ENCODE measurements at places on chromosomes 2 and 18.

DNA sequence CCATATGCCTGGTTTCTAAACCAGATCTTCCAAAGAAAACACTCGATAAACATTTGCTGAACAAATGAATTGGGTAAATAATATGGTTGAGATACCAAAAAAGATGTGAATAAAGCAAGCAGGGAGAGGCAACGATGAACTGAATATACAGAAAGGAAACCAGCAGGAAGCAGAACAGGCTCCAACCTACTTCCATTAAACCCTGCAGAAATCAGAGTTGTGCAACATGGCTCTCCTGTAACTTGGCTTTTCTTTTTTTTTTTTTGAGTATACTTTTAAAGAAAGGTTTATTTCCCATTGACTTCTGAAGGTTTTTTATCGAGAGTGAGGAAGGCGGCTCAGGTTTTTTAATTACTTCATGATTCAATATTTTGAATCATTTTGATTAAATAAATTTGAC, 23.5 kb downstream of the ITSN2 start:
- DNase-seq = no peak

DNA sequence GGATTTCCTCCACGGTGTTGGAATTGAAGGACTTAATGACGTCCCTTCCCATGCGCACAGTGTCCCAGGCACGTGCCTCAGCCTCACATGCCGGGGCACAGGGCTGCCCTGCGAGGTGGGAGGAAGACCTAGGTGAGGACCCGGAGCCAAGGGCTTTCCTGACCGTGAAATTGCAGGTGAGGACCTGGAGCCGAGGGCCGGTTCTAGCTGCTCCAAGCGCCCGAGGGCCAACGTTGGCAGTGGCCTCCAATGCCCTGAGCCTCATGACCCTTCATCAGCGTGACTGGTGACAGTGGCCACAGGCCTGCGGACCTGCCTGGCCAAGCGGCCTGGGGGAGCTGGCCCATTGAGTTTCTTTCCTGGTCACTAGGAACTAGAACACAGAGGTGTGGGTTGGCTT, 338.2 kb upstream of the MYT1L start:
- no peak for DNase-seq

- DNase-seq = no peak
These were observed 218.3 kb upstream of the SMAD7 start for GRCh38 chr18:49169037-49169521.

DNA sequence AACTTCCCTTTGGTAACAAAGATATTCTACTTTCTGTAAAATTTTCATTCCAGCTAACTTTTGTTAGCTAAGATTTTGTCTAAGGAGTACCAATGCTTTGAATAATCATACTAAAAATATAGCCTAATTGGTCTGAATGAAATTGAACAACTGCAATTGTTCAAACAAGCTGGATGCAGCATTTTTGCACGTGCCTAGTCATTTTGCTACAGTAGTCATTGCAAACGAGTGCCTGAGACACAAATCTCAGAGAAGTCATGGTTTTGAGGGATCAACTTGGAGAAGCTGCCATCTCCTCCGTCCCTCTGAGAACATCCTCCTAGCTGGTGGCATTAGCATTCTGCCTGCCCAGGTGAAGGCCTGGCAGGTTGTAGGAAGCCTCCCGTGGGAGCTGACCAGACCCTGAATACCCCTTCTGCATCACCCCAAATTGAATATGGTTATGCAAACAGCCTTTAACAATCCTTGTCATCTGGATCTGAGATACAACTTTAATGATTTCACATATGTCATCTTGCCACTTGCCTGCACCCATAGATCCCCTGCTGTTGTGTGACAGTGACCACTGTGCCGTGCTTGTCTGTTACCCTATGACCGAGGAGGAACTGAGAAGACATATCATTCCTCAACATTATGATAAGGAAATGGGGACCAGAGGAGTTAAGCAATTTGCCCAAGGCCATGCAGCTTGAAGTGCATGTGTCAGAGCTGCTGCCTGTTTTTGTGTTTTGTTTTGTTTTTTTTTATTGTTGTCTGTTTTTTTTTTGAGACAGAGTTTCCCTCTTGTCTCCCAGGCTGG, 29.1 kb upstream of the MGAT4A start:
- peak; percentile 71 for DNase-seq

DNA sequence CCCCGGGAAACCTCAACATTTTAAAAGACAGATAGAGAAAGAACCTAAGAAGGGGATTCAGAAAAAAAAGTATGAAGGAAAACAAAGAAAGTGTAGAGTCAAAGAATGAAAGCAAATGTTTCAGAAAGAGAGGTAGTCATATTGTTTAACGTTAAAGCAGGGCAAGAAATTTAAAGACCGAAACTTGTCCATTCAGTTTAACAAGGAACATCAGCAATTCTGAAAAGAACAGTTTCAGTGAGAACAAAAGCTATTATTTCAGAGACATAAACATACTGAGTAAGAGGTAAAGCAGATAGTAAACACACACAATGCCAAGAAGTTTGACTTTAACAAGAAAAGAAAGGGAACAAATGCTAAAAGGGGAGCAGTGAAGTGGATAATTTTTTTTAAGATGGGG, 41.1 kb downstream of the MBD2 start:
- no peak for DNase-seq

- DNase-seq = no peak
These were observed 7.4 kb downstream of the TWIST2 start for GRCh38 chr2:238855299-238855698.

GRCh38 chr18:28176948-28177827, at the start of gene CDH2:
Gene CDH2, minus strand, starts transcription at chr18:28177130. Its CDS starts 108 bp downstream, at chr18:28177022.
- no peak for DNase-seq

- DNase-seq = peak; percentile 58
These were observed 392.1 kb upstream of the HS6ST1 start for GRCh38 chr2:128710729-128711128.

- DNase-seq = no peak
These were observed 25.9 kb downstream of the TMSB10 start for GRCh38 chr2:84931384-84931821.

- DNase-seq = no peak
These were observed 392.5 kb downstream of the IRS1 start for GRCh38 chr2:226407135-226407534.

DNA sequence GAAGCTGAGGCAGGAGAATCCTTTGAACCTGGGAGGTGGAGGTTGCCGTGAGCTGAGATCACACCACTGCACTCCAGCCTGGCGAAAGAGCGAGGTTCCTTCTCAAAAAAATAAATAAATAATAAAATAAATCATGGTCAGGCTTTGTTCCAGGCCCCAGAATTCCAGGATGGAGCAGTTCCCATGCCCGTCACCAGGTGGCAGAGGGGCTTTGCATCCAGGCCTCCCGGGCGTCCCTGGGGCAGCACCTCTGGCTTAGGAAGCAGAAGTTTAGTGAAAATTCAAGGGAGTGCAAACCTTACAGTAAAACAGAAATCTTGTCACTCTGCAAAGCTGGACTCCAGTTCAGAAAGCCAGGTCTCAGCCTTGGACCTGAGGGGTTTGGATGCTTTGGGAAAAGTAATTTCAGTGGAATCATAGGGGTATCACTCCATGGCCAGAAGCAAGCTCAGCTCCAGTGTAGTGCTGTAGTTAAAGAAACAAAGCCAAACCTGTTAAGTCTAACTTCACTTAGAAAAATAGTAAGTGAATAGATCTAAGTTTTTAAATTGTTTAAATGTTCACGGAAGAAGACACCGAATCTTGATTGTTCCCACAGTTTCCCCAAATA, 512.7 kb downstream of the CMPK2 start:
- DNase-seq = peak; percentile 22

DNA sequence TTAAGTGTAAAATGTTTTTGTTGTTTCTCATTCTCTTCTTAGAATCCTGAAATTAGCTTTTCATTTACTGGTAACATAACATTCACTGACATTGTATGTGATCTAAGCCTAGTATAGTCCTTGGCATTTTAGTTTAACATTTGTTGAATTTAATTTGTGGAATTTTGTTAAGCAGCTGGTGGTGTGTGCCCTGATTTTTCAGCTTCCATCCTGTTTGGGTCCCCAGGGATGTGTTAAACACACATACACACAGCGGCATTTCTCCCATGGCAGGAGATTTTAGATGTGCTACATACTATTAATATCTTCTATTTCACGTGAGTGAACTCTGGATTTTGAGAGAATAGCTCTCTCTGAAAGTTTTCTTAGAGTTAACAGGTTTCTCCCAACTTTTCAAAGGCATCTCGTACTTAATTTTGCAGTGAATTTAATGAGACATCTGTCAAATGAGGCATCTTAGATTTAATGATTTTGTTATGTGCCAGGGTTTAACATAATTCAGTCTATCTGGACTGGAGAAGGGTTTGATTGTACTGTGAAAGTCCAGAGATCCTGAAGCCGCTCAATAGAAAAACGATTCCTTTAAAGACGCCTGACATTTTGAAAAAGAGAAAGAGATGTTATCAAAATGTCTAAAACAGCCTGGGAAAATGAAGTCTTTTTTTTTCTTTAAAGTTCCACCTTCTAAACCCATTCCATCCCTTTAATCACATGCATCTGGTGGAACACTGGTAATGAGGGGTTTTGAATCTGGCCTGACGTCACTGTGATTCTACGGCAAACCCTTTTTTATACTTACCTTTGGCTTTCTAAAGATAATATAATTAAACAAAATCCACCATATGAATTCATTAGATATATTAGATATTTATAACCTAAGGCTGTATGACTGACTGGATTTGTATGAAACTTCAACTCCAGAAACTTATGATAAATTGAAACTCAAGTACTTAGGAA, 6.8 kb downstream of the PHLPP1 start:
- DNase-seq = no peak

- DNase-seq = no peak
These were observed 1.9 kb downstream of the LIMS2 start for GRCh38 chr2:127673291-127674069.

DNA sequence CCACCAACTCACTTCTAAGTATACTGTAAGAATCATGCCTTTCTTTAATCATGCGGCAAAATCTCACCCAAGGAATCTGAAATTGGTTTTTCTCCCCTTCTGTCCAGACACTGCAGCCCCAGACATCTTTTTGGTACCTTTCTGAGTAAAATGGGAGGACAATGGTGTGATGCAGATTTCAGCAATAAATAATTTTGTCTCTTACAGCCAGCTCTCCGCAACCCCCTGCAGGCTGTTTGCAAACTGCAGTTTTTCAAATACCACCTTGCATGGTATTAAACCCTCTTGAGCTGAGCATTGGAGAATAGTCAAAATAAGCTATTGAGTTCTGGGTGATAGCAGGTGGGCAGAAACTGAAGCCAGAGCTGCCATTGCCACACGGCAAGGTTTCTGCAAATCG, 32.2 kb downstream of the GPR39 start:
- DNase-seq = peak; percentile 39

DNA sequence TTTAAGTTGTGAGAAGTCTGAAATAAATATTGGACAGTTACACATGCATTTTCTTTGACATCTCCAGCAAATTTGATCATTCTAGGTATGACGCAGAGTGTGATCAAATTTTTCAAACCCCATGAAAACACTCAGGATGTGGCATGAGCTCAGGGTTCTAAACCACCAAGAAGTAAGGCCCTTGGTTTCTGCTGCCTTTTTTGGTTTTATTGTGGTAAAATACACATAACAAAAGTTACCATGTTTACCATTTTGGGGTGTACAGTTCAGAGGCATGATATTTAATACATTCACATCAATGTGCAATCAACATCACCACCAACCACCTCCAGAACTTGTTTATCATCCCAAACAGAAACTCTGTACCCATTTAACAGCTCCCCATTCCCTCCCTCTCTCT, 64.3 kb upstream of the TTN start:
- no peak for DNase-seq

DNA sequence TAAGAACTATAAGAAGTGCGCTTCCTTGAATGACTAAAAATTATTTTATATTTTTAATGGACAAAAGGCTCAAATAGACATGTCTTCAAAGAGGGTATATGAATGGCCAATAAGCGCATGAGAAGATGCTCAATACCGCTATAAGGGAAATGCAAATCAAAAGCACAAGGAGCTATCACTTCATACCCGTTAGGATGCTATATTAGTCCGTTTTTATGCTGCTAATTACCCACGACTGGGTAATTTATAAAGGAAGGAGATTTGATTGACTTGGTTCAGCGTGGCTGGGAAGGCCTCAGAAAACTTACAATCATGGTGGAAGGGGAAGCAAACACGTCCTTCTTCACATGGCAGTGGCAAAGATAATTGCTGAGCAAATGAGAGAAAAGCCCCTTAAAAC, 20.5 kb upstream of the PPP4R1 start:
- no peak for DNase-seq

- no peak for DNase-seq
These were observed 12.0 kb upstream of the SATB2 start for GRCh38 chr2:199469514-199470360.

GRCh38 chr18:11071300-11071699, 78.1 kb downstream of the PIEZO2 start:
- no peak for DNase-seq

DNA sequence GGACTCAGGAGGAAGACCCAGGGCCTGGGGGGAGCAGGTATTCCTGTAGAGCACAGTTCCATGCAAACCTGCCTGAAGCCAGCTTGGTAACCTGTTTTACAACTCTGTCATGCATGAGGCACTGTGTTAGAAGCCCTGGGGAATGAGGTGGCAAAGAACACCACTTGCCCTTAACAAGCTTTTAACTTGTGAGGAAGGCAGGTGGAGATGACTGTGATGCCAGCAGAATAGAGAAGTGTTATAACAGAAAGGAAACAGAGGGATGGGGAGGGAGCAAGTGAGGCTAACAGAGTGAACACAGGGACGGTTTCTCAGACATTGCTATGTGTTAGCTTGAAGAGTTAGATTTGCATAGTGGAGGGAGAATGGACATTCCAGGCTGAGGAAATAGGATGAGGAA, 11.5 kb upstream of the IL1A start:
- DNase-seq = peak; percentile 92

DNA sequence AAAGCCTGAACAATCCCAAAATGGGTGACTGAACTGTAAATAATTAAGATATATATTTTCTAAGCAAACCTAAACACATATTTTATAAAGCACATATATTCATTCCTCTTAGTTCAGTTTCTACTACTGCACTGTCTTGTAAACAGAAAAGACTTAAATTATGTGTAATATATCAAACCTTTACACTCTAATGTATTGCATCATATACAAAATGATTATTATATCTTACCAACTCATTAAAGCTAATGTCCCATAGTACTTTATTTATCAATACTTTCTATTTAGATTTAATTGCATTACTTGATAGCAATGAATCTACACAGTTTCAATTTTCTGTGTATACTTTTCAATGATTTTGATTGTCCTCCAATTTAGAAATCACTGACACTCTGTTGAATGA, 111.0 kb downstream of the TMEM247 start:
- DNase-seq = no peak

GRCh38 chr2:6921321-6921922, 4.2 kb downstream of the RNF144A start:
- DNase-seq = no peak

- no peak for DNase-seq
These were observed 475.7 kb downstream of the DCC start for GRCh38 chr18:52815651-52816050.

DNA sequence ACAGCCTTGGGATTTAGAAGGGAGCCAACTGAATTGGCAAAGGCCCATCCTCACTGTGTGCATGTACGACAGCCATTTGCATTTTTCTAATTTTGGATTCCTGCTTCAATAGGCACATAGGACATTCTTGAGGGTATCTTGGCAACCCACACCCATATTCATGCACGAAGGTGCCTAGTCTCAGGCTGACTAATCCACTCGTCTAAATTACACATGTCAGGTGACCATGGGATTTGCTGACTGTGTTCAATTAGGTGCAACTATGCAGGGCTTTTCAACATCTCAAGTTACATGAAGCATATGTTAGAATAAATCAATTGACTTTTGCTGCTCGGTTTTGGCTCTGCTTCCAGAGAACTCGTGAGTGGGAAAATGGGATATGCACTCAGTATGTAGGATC, 249.7 kb downstream of the SP3 start:
- DNase-seq = no peak
